ENCODE measurements at places on chromosomes 6 and 20.

DNA sequence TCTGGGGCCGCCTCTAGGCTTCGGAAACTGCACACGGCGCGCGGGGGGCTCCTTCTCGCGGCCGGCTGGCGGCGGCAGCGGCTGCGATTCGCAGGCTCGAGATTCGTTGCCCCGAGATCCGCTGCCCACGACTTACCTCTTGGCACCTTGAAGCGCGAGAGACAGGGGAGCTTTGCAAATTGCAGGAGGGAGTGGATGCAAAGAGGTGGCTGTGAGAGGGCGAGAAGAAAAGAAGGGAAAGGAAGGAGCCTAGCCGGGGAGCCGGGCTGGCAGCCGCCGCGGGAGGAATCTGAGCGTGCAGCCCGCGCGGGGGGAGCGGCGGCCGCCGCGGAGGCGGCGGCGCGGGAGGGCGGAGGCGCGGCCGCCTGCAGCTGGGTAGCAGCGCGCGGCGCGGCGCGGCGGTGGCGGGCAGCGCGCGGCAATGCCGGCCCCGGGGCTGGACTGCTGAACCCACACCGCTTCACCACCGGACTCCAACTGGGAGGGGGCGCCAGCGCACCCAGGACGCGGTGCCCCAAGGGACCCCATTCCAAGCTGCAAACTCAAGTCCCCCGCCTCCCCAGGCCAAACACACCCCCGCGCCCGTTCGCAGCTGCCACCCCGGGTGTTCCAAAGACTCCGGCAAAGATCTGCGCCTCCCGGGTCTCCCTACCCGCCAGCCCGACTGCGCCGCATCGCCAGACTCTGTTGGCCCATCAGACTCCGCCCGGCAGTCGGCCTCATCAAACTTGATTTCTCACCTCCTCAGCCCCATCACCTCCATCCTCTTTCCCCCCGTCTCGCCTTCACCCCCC is 44.2 kb upstream of the SUPT3H start:
- peak; percentile 73 for DNase-seq

DNA sequence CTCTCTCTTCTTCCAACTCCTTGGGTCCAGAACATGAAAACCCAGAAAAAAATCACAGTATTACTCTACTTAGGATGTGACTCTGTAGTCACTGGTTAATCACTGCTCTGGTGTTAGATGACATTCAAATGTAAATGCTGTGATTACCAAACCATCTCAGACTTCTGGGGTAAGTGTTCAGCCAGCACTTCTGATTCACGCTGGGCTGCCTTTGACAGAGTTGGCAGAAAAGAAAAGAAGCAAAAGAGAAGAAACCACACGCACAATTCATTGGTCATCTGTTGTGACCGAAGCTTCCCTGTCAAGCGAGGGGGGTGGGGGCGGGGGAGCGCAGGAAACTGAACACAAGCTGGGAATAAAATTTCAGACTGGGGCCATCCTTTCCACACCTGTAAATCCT is 82.7 kb downstream of the PSMG4 start:
- DNase-seq, result no peak

- no peak for DNase-seq
Measured at GRCh38 chr6:111788379-111789276, 84.6 kb downstream of the FYN start.

DNA sequence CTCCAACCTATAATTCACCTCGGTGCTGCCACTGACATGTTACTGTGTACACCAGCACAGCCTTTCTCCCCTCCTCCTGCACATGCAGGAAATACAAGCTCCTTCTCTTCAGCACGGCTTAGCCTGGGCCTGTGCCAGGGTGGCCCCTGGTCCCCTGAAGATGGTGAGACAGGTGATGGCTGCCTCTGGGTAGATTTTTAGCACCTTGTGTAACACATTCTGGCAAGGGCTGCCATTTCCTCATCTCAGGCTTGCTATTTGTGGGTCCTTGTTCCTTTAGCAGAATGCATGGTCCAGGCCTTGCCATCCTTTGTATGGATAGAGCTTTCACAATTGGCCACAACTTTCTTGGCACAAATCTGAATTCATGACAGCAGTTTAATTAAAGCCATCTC is 151.3 kb downstream of the CDC5L start:
- DNase-seq, result no peak

DNA sequence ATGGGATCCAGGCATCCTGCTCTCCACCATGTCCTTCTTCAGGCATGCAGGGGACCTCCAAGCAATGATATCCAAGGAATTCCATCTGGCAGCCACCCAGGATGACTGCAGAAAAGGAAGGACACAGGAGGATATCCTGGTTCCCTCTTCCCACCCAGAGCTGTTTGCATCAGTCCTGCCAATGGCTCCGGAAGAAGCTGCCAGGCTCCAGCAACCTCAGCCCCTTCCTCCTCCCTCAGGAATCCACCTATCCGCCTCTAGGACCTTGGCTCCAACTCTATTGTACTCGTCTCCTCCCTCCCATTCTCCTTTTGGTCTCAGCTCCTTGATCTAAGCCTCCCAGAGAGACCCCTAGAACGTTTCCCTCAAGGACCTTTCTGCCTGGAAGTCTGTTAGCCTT is 733 bp upstream of the PSORS1C2 start:
- DNase-seq, result no peak

GRCh38 chr6:112253841-112254816 is at the start of gene LAMA4:
Gene LAMA4, minus strand, starts transcription at chr6:112254567. Its CDS starts 417 bp downstream, at chr6:112254150.
- no peak for DNase-seq

DNA sequence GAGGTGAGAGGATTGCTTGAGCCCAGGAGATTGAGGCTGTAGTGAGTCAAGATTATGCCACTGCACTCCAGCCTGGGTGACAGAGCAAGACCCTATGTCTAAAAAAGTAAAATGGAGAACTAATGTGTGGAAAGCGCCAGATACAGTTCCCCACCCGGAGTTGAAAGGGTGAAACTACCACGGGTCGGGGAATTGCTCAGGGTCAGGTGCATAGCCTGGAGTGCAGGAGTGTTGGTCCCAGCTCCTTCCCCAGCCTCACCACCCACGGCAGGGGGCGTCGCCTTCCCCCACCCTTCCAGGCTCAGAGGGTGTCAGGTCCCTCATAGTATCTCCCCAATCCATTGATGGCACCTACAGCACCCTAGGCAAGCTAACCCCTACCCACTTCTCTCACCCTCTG is 26.1 kb downstream of the C20orf203 start:
- no peak for DNase-seq

DNA sequence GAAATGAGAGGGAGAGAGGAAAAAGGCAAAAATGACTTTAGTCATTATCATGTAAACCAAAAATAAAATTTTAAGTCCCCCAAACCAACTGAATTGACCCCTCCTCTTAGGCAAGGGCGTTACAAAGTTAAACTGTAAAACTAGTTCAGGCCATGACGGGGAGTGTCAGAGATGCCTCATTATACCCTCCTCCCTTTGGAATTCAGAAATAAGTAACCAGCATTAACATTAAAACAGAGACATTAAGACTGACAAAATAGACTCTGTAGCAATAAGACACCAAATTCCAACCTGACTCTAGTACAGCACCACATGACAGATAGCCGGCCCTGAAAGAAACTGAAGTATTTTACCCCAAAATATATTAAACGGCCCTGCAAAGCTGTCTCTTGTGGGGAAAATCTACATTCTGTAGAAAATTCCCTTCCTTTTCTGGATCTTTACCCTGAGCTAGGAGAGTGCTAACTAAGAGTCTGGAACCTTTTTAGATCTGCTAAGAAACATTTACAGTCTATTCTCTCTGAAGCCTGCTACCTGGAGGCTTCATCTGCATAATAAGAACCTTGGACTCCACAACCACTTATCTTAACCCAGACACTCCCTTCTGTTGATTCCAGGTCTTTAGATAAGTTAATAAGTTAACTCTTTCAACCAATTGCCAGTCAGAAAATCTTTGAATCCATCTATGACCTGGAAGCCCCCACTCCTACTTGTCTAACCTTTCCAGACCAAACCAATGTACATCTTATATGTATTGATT is 150.7 kb downstream of the PKHD1 start:
- no peak for DNase-seq

- DNase-seq, result no peak
Measured at GRCh38 chr20:8571611-8572010, 439.5 kb downstream of the PLCB1 start.

DNA sequence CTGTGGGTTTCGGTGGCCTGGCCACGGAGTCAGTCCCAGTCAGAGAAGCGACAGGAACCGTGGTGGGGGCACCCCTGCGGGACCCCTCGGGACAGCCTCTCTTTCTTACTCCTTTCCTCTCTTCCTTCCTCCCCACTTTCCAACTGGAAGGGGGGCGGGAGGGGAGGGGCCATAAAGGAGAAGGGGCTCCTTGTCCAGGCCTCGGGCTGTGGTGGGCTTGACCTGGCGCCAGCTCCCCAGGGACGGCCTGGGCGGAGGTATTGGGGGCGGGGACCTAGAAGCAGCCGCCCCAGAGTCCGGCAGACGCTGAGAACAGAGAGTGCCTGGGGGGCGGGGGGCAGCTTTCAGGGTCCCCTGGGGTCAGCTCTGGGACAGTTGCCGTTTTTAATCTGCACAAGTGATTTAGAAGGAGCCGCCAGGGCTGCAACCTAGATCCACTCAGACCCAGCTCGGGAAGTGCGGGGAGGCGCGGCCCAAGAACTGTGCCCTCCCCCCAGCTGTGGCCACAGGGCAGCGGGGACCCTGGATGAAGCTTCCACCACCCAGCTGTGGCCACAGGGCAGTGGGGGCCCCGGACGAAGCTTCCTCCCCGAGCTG is 6.4 kb upstream of the ABHD16B start:
- no peak for DNase-seq

- DNase-seq, result no peak
Measured at GRCh38 chr6:149935246-149935645, 6.6 kb upstream of the ULBP2 start.

DNA sequence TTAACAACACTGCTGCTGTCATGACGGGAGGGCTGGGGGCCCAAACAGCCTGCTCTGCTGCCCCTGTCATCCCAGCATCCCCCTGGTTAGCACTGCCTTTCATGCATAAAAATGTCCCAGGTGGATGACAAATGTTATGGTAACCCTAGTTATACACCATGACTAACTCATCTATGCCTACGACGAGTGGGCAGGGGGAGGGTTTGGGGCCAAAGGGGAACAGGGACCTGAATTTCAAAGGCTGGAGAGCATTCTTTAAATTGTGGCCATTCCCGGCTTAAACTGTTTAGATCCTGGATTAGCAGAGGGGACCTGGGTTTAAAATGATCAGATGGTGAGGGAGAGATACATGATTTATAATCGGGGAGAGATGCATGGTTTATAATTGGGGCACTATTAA is 24.4 kb downstream of the GNAS-AS1 start:
- no peak for DNase-seq

DNA sequence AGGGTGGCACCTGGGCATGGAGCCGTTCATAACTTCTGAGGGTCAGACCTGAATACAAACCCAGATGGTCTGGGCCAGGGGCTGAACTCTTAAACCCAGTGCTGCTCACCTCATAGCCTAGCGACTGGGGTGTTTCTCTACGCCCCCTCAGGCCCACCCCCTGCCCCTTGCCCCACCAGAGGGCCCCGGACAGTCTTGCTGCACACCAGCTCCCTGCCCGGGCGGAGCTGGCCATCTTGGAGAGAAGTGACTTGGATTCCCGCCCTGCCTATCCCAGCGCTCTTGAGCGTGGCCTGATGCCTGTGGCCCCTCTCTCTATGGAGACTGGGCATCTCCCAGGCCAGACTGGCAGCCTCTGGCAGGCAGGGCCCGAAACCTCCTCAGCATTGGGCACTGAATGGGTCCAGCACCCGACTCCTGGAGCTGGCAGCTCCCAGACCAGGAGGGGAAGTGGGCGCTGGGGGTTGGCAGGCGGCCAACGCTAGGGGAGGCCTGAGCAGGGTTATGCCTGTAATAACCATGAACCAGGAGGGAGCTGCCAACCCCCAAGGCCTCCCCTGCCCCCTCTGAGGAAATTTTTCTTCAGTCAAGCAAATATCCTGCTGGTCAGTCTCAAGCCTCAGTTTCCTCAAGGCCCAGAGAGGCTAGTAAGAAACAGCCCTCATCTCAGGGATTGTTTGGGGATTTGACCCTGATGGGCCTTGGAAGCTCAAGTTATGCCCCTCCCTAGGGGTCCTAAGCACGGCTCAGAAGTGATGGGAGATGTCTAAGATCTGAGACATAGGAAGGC is 169.5 kb downstream of the VEGFA start:
- DNase-seq, result no peak

DNA sequence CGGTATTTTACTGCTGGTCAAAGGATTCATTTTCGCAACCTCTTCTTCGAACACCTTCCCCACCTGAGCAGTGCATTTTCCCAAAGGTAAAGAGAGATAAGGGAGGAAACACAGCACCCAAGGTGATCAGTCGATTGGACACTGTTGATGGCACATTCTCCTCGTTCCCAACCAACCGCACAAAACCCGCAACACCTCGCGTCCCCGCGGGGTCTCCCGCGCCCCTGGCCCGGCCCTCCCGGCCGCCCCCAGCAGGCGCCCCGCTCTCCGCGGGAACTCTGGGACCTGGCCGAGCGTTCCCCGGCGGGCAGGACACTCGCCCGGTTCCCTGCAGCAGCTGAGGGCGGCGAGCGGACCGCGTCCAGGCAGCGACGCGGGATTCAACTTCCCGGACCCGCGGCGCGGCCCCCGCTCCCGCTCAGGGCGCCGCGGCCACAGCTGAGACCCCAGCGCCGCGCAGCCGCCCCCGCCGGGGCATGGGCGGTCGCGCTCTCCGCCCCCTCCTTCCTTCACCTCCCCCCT is 506 bp downstream of the RGS17 start:
- no peak for DNase-seq

Data from activated CD4-positive, alpha-beta T cell treated with anti-CD3 and anti-CD28 coated beads, Interleukin-2, amount 50 U/mL, for 16 hours (primary cell).